Left hindlimb (tissue), 1 donor: ENCODE measurements at places on chromosomes 6 and 20.

DNA sequence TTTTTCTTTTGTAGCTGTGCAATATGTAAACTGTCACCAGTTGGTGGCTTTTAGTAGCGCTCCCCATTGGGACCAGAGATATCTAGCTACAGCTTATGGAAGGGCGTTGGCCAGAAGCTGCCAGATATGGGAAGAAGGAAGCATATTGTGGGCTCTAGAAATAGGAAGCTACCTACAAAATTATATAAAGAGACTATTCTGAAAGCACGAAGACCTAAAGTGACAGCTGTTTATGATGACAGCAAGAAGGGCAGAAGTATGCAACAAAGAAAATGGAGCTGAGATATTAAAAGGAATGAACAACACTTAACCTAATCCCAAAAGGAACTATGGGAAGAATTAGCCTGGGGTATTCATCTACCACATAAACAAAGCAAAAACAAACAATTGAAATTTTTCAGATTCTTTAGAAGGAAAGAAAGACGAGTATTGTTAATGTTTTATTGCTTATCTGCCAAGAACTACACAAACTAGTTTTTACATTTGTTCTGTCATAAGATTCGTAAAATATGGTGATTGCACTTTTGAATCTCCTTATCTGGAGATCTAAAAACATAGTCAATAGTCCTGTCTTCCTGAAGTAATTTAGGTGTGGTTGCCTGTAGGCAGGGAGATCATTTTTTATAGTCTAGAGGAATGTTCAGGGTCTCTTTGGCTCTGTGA lies 81.6 kb downstream of the NCOA7 start:
- no peak for DNase-seq

GRCh38 chr6:48069280-48069679 lies 41.7 kb downstream of the PTCHD4 start:
- DNase-seq: no peak

DNA sequence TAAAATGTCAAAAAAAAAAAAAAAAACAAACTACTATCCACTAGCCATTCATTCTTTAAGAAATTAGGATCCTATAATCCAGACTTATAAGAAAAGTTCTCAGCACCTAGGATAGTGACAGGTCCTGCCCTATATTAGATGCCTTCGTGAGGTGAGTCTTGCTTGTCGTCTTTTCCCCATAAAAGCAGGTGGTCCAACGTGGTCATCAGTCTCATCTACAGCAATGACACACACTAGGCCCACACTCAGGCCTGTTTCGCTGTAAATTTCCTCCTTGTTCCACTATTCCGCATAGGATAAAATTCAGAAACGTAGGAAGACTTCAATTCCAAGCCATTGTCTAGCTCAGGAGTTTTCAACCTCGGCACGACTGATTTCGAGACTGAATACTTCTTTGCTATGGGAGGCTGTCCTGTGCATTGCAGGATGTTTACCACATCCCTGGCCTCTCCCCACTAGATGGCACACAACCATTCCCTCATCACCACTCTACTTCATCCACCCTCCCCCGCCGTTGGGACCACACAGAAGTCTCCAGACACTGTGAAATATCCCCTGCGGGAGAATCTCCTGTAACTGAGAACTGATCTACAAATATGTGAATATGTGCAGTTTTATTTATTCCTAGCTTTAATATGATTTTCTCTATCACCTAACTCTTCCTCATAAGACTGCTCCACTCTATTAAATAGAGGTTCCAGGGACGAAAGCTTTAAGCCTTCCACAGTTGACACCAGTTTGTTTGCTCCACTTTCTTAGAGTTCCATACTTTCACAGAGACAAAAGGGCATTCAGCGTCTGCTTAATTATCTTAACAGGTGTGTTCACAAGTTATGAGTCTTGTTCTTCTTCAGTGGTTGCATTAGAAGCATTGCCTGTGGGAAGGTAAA lies 346.3 kb downstream of the BMP2 start:
- DNase-seq: peak; percentile 33

GRCh38 chr6:32416036-32416435 lies 9.1 kb upstream of the BTNL2 start:
- DNase-seq: no peak

- no peak for DNase-seq
Measured at GRCh38 chr6:77337392-77337791, 125.9 kb downstream of the HTR1B start.

DNA sequence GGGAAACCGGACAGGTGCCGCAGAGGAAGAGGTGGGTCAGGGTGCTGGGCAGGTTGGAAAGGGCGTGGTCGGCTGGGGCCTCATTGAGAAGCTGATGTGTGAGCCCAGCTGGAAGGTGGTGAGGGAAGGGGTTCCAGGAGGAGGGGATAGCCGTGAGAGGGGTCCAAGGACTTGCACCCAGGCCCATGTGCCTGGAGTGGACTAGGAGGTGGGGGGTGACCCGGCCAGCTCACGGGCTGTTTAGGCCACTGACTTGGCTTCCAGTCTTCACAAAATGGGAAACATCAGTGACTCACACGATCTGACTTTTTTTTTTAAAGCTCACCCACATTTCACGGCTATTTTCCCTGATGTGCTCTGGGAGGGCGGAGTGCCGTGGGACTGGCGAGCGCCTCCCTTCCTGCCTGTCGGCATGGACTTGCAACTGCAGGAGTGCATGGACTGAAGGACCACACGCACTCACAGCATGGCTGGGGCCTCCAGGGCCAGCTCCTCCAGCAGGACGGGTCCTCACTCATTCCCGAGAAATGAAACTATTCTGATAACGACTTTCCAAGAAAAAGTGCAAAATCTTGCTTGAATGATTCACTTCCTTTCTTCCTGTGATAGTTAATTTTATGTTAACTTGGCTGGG lies 13.5 kb upstream of the PDE10A start:
- no peak for DNase-seq

DNA sequence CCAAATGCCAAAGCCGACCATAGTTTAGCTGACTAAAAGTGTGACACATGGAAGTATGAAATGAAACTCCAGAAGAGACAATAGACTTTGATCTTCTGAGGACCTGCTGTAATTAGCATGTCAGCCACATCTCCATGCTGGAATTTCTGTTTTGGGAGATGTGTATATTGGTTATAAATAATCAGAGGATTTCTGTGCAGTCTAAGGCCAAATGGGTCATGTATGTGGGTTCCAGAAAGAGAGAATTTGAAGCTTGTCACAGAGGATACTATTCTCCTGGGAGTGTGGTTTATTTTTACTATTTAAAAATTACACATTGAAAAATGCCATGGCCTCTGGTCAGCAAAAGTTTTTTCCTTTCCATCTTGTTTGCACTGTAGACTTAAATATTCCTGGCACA lies 405.5 kb upstream of the PLCB4 start:
- DNase-seq: no peak

GRCh38 chr6:137709424-137710236 lies 157.4 kb upstream of the TNFAIP3 start:
- DNase-seq: no peak

DNA sequence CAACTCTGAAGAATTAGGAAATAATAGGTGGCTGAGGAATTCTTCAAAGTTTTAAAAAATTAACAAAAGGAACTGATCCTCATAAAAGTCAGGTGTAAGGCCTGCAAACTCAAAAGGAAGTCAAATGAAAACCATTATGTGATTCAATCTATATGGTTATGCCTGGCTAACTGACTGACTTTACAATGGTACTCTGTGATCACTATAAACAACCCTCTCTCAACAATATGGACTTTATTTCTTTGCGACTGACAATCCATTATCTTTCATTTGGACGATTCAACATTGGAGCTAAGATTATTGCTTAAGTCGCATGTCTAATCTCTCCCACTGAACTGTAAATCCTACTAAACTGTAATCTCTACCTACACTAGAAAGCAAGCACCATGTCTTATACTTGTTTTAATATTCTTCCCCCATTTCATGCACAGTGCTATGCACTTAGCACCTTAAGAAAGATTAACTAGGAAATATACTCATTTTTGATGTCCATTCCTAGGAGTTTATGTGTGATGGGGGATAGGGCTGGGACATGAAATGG lies 1.4 kb downstream of the STK38 start:
- DNase-seq: no peak
